ENCODE measurements at places on chromosomes 6 and 20.

GRCh38 chr6:99152347-99152643 is 197.2 kb downstream of the FAXC start:
- no peak for DNase-seq

GRCh38 chr20:11003341-11003740 is 329.5 kb upstream of the JAG1 start:
- DNase-seq = no peak

DNA sequence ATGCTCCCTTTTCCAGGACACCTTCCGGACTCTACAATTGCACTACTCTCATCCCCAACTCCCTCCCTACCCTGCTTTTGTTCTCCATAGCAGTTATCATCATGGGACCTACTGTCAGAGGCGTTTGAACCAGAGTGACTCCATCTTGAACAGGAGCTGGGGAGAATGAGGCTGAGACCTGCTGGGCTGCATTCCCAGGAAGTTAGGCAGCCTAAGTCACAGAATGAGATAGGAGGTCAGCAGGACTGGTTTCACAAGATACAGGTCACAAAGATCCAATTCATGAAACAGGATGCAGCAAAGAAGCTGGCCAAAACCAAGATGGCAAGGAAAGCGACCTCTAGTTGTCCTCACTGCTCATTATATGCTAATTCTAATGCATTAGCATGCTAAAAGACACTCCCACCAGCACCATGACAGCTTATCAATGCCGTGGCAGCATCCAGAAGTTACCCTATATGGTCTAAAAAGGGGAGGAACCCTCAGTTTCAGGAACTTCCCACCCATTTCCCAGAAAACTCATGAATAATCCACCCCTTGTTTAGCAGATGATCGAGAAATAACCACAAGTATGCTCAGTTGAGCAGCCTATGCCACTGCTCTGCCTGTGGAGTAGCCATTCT is 15.6 kb downstream of the SLC13A3 start:
- DNase-seq = no peak

GRCh38 chr20:54585217-54585616 is 109.8 kb downstream of the DOK5 start:
- DNase-seq = no peak

DNA sequence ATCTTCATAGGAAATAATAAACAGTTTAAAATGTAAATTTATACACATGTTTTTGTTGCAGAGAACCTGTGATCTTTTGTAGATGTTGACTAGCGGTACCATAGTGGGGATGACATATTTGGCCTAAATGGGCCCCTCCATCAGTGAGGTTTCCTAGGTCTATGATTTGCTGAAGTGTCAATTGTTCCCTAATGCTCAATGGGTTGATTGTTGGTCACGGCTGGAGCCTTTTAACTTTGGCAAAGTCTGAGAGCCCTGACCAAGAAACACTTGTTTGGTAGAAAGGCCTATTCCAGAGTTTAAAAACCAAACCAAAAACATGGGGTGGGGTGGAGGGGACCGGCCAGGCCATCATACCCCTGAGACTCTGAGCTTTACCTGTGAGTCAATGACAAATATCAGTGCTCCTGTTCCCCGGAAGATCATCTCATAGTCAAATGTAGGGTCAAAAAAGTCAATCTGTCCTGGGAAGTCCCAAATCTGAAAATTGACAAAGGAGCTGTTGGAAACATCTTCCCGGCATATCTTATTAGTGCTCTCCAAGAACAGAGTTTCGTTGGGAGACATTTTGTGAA is 25.1 kb downstream of the RRAGD start:
- no peak for DNase-seq

GRCh38 chr6:74117113-74117512 is 421.1 kb downstream of the CD109 start:
- DNase-seq = no peak

DNA sequence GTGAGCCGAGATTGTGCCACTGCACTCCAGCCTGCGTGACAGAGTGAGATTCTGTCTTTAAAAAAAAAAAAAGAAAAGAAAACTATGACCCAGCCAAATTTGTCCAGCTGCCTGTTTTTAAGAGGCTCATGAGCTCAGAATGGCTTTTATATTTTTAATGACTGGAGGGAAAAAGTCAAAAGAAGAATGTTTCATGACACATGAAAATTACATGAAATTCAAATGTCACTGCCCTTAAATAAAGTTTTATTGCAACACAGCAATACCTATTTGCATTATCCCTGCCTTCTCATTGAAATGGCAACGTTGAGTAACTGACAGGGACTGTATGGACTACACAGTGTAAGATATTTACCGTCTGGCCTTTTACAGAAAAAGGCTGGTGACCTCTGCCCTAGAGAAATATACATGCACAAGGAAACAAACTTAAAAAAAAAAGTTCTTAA is 11.4 kb downstream of the SENP6 start:
- DNase-seq = no peak

GRCh38 chr20:22583773-22584521 is 425 bp downstream of the FOXA2 start:
- no peak for DNase-seq

GRCh38 chr20:19929012-19929360 is 88.2 kb upstream of the NAA20 start:
- DNase-seq = no peak
